ENCODE measurements at places on chromosomes 5 and 9. TPM values are rescaled to one million over a fixed set of nuclear protein-coding genes. Genes with fewer than 3 reads are reported as not detected.

EGFLAM gene
- not detected for total RNA-seq

GPX3 gene
- total RNA-seq, result not detected

GAPT gene
- total RNA-seq, result 0.99 TPM

C9orf152 gene
- 0.09 TPM for total RNA-seq

KIF12 gene
- total RNA-seq, result not detected

C9orf153 gene
- not detected for total RNA-seq

GLRA1 gene
- not detected for total RNA-seq

ANKRD18A gene
- 3.0 TPM for total RNA-seq

DNA sequence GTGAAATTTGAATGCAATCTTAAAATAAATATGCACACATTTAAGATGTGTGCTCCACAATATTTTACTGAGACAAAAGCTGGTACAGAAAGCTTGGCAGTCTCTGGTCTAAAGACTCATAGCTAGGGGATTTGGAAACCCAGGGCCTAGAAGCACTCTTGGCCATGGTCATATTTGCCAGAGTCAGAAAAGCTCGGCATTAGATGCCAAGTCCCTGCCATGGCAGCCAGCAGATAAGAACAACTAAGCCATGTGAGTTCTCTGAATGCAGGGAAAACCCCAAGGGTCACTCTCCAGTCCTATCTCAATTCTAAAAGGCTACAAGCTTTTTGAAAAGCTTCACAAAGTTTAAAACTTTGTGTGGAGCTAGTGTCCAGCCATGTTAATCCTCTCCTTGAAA is 119.5 kb downstream of the FAM114A2 start:
- DNase-seq, result no peak
- H3K4me1 ChIP-seq, result no peaks in the 10 kb centered on the region
- no peak overlapping the region for H3K4me3 ChIP-seq
- no peaks in the 10 kb centered on the region for H3K27me3 ChIP-seq

GRCh38 chr9:131856105-131856504 is 116.2 kb upstream of the RAPGEF1 start:
- no peak overlapping the region for H3K27ac ChIP-seq
- H3K27me3 ChIP-seq, result peaks cover 2% of the 10 kb centered on the region
- no peaks in the 10 kb centered on the region for H3K36me3 ChIP-seq
- H3K4me3 ChIP-seq, result no peak overlapping the region
- H3K4me1 ChIP-seq, result no peaks in the 10 kb centered on the region

GRCh38 chr5:32251871-32252458 is 60.8 kb downstream of the MTMR12 start:
- DNase-seq, result no peak
- no peak overlapping the region for H3K27ac ChIP-seq

DNA sequence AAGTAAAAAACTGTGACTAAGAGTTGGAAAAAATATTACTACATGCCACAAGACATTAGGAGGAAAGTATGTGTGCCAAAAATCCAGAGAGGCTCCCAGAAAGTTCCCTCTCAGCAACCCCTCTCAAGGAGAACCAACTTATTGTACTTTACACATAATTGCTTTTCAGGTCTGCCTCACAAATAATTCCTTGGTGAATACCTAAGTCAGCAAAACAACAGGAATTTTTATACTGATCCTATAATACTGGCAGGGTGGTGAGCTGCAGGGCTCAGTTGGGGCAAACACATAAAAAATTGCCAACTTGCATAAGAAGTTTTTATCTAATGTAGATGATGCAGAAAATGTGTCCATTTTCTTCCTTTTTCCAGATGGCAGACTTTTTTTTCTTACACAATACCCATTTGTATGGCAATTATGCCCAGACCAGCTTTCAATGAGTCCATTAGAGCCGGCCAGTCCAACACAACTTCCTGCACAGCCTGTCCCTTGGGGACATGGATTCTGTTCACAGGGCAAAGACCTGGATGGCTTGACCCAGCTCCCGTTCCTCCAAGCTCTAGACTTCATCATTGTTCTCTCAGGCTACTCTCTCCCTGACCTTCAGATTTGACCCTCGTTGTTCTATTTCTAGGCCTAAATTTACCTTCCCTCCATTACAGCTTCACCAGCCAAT is 31.3 kb downstream of the MARCHF3 start:
- H3K27ac ChIP-seq, result no peak overlapping the region
- H3K4me1 ChIP-seq, result no peaks in the 10 kb centered on the region
- no peak overlapping the region for H3K4me3 ChIP-seq
- H3K27me3 ChIP-seq, result peaks cover 4% of the 10 kb centered on the region
- DNase-seq, result no peak
- H3K36me3 ChIP-seq, result no peaks in the 10 kb centered on the region

DNA sequence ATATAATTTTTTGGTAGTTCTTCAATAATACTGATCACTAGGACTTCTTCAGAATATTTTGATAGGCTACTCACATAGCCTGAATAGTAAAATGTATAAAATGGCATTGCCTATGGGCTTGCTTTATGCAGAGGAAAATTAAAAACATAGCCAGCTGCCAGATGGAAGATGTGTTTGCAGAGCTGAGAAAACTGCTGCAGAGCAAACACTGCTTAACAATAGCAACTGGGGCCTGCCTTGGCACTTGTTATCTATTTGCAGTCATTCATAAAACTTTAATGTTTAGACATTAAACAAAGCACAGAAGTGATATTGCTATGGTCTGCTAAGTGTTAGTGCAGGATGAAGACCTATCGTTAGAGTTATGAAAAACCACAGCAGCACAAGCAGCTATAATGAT is 151.5 kb upstream of the SMC2 start:
- H3K4me1 ChIP-seq, result no peaks in the 10 kb centered on the region
- no peak for DNase-seq
- H3K4me3 ChIP-seq, result no peak overlapping the region
- no peaks in the 10 kb centered on the region for H3K27me3 ChIP-seq

GRCh38 chr5:77952636-77953212 is 176.6 kb upstream of the TBCA start:
- no peak overlapping the region for H3K27ac ChIP-seq
- no peaks in the 10 kb centered on the region for H3K36me3 ChIP-seq
- DNase-seq, result no peak
- H3K27me3 ChIP-seq, result no peaks in the 10 kb centered on the region
- H3K4me1 ChIP-seq, result peaks cover 4% of the 10 kb centered on the region

DNA sequence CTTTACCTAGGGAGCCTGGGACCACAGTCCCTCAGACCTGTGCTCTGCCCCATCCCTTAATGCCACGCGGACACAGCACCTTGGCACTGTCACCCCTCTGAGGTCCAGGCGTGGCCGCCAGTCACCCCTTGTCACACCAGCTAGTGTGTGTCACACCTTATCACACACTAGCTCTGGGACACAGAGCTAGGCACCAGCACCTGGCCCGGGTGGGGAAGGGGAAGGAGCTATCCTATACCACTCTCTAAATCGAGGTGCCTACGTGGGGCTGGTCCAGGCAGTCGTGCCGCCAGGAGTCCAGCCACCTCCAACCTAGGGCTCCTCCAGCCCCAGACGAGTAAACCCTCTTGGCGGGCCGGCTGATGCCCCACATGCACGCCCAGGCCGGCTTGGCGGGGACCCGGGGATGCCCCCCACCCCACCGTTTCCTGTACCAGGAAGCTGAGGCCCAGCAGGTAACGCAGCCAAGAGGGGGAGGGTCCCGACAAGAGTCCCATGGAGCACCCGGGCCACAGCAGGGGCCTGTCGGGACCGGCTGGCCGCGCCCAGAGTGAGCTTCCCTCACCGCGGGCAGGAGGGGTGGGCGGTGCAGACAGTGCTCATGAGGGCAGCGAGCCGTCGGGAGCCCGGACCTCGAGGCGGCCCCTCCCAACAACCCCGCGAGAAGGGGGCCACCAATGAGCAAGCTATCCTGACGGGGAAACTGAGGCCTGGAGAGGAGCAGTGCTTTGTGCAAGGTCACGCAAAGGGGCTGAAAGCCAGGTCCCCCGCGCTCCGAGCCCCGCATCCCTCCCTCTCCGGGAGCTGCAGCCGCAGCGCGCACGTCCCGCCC is 550 bp downstream of the CORO2A start:
- no peak overlapping the region for H3K27ac ChIP-seq
- H3K4me1 ChIP-seq, result peaks cover 3% of the 10 kb centered on the region
- peak overlapping the region; percentile 71 for H3K4me3 ChIP-seq

DNA sequence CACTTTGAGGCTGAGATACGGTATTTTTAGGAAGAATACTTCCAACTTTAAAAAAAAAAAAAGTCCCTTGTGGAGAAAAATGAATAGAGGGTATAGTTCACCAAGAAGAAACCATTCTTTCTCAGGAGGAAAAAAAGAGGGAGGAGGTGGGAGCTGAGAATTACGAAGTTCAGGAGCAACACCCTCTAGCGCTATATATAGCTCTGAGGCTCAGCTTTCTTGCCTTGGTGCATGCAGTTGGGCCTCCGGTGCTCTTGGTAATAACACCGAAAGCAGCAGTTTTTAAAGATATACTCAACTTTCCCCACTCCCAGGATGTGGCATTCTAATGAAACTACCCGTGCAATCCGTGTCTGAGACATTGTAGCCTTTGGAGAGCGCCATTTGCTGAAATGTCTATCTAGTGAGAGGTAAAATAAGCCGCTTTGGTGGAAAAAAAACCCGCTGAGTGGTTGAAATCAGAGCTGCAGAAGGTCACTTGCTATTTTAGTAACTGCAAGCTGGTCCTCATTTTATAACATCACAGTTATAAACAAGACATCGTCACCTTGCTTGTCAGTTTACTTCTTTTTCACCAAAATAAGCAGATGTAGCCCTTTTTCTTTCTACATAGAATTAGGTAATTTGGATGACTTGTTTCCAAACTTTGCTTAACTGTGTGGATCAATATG is 156.4 kb downstream of the RORB start:
- H3K27me3 ChIP-seq, result no peaks in the 10 kb centered on the region
- no peaks in the 10 kb centered on the region for H3K36me3 ChIP-seq
- no peaks in the 10 kb centered on the region for H3K4me1 ChIP-seq
- no peak overlapping the region for H3K27ac ChIP-seq
- no peak for DNase-seq
- H3K4me3 ChIP-seq, result no peak overlapping the region

DNA sequence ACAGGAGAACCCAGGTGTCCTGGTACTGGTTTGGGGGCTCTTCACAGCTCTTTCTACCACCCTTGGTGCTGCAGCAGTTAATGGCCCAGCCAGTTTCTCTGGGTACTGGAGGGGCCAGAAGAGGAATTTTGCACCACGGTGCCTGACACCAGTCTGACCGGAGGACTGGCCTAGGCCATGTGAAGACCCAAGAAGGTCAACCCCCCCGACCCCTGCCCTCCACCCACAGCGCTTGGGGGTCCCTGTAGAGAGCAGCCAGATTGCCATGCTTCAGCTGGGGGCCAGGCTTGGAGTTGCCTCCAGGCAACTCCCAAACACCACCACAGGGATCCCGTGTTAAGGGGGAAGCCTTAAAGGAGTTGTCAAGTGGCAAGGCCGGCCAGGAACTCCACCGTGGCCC is 6.2 kb downstream of the ARSI start:
- DNase-seq, result no peak
- no peak overlapping the region for H3K4me3 ChIP-seq
- H3K36me3 ChIP-seq, result no peaks in the 10 kb centered on the region
- peaks cover 2% of the 10 kb centered on the region for H3K27me3 ChIP-seq
- H3K27ac ChIP-seq, result no peak overlapping the region

DNA sequence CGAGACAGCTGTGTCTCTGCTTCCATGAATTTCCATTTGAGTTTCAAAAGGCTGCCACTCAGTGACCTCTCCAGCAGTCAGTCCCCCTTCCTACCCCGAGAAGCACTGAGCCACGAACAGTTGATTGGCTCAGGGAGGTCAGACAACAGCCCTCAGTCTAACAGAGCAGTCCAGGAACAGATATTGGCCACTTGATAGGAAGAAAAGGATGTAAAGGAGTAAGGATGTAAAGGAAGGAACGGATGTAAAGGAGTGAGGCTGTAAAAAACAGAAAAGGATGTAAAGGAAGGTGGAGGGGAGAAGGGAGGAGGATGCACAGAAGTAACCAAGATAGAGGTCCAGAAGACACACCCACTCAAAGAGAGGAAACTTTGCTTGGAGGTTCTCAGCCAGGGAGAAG is 3.2 kb upstream of the NR4A3 start:
- peaks cover 25% of the 10 kb centered on the region for H3K4me1 ChIP-seq
- peaks cover 20% of the 10 kb centered on the region for H3K27me3 ChIP-seq

- no peak overlapping the region for H3K4me3 ChIP-seq
- H3K4me1 ChIP-seq, result no peaks in the 10 kb centered on the region
- no peak for DNase-seq
- peaks cover 31% of the 10 kb centered on the region for H3K36me3 ChIP-seq
These were observed 14.1 kb upstream of the RAPGEF6 start for GRCh38 chr5:131649161-131649560.

DNA sequence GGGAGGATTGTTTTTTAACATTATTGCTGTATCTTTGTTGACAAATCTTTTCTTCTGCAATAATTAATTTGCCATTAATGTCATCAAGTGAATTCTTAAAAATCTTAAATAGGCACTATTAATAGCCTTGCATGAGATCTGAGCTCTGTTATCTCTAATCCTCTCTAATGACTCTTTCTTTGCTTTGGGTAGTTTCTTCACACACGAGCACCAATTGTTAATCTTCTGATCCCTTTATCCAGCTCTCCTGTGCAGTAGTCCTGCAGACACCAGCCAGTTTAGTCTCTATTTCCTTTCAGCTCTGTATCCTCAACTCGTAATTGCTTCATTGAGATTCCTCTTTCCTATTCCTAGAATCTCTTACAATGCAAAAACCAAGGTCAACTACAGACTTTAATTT is 8.1 kb downstream of the SPINK14 start:
- H3K27me3 ChIP-seq, result no peaks in the 10 kb centered on the region
- no peak overlapping the region for H3K27ac ChIP-seq
- H3K4me3 ChIP-seq, result no peak overlapping the region
- no peaks in the 10 kb centered on the region for H3K36me3 ChIP-seq
- no peaks in the 10 kb centered on the region for H3K4me1 ChIP-seq

- no peaks in the 10 kb centered on the region for H3K36me3 ChIP-seq
- no peaks in the 10 kb centered on the region for H3K27me3 ChIP-seq
- DNase-seq, result no peak
- no peaks in the 10 kb centered on the region for H3K4me1 ChIP-seq
- H3K27ac ChIP-seq, result no peak overlapping the region
These were observed 69.5 kb downstream of the GRIA1 start for GRCh38 chr5:153559926-153560325.

DNA sequence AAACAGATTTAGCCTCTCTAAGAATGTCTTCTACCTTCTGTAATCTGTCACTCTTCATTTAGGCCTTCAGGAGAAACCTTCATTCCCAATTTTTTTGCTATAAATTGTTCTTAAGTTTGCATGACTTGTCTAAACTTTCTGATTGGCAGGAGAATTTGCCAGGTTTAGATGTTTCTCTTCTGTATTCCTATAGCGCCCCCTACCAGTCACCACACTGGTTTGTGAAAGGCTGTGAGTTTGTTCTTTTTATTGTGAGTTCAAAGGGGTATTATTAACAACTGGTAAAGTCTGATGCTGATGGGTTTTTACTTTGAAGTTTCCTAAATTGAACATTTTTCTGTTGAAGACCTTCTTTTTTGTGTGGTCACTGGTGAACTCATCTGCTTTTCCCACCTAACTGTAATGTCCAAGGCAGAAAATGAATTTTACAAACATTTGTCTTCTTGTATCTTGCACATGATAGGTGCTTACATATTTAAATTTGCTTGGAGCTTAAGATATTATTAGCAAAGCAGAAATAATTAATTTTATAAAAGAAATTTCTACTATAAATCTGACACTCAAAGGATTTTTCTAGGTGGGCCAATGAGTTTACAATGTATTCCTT is 18.4 kb upstream of the F2RL2 start:
- peaks cover 6% of the 10 kb centered on the region for H3K36me3 ChIP-seq
- no peaks in the 10 kb centered on the region for H3K27me3 ChIP-seq
- peak; percentile 56 for DNase-seq
- H3K27ac ChIP-seq, result no peak overlapping the region
- no peaks in the 10 kb centered on the region for H3K4me1 ChIP-seq

Data from T-cell (primary cell).